ENCODE measurements at places on chromosomes 3 and 15.

- DNase-seq: no peak
Observed at GRCh38 chr15:68234060-68234459, 4.5 kb upstream of the CLN6 start.

- no peak for DNase-seq
Observed at GRCh38 chr3:74351213-74351612, 263.2 kb downstream of the CNTN3 start.

DNA sequence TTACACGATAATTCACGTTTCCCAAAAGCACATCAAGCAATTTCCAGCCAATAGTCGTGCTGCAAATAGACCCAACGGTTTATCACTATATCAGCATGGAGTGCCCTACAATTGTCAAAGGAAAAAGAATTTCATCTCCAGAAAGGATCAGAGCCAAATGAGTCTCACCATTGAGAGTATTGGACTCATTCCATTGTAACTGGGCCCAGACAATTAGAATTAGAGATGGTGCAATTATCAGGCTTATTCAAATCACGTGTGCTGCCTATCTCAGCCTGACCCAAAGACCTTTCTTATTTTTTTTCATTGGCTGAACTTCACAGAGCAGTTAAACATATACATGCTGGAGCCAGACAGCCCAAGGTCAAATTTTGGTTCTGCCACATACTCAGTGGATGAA, 87.0 kb upstream of the LRTM1 start:
- no peak for DNase-seq

DNA sequence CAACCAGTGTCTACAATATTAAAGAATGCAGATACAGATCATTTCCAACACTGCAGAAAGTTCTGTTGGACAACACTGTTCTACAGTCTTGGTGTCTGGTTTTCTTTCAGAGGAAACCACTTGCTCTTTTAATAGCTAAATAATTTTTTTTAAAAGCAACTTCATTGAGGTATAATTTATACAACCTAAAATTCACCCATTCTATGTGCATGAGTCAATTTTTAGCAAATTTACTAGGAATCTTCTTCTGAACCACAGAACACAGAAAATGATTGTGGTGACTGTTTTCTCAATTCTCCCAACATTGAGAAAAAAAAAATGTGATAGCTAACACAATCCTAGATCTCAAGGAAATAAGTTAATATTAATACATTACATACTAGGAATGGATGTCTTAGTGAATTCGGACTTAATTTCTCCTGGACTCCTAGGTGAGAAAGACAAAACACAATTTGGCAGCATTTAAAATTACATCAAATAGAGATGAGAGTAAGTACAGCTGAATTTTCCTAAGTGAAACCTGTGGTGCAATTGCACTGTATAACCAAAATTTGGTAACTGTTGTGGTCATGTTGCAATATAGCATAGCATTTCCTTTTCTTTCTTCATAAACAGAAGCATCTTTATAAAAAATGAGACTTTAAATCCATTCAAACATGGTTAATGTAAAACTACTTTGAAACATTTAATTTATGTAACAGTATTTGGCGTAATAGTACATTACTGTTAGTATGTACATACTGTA, 15.3 kb upstream of the PLCL2 start:
- no peak for DNase-seq

DNA sequence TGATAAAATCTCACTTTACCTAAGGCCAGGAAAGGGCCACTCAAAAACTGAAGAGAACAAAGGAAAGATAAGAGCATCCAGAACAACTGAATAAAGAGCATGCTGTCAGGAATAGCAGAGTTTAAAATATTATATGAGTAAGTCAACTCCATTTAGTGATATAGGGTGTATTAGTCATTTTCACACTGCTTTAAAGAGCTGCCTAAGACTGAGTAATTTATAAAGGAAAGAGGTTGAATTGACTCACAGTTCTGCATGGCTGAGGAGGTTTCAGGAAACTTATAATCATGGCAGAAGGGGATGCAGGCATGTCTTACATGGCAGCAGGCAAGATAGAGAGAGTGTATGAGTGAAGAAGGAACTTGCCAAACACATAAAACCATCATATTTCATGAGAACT, 778.0 kb upstream of the NECTIN3 start:
- DNase-seq: no peak

- DNase-seq: no peak
Observed at GRCh38 chr3:27165321-27165721, 203.9 kb downstream of the NEK10 start.

- DNase-seq: no peak
Observed at GRCh38 chr15:74381481-74381880, 14.0 kb upstream of the CYP11A1 start.

GRCh38 chr3:160381470-160381869, 17.6 kb downstream of the IFT80 start:
- DNase-seq: no peak

DNA sequence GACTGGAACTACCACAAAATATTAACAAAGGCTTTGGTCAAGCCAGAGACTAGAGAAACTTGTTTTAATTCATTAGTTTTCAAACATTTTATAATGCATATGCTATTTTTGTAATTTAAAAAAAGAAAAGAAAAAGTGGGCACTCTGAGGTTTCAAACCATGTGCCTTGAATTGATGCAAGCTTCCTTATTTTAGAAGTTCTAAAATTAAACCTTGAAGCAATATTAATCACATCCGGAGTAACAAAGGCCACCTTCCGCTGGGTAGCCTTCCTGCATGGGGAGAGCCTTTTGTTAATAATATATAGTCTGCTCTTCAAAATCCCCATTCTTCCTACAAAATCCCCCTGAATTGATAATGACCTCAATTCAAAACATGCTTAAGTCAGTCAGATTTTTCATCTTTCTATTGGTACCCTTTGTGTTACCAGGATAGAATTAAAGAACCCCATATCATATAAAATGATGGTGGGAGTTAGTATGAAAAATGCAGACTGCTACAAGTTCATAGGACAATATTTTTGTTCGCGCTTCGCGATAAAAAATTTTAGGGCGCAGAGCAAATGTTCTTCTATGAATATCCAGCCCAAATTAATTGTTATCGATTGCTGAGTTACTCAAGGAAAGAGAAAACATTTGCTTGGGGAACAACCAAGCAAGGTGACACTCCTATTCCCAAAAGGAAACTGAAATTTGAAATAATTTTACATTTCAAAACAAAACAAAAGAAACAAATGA, 30.6 kb downstream of the LDHAL6B start:
- DNase-seq: no peak

- DNase-seq: no peak
Observed at GRCh38 chr3:122668930-122669730, 11.5 kb upstream of the PARP14 start.

DNA sequence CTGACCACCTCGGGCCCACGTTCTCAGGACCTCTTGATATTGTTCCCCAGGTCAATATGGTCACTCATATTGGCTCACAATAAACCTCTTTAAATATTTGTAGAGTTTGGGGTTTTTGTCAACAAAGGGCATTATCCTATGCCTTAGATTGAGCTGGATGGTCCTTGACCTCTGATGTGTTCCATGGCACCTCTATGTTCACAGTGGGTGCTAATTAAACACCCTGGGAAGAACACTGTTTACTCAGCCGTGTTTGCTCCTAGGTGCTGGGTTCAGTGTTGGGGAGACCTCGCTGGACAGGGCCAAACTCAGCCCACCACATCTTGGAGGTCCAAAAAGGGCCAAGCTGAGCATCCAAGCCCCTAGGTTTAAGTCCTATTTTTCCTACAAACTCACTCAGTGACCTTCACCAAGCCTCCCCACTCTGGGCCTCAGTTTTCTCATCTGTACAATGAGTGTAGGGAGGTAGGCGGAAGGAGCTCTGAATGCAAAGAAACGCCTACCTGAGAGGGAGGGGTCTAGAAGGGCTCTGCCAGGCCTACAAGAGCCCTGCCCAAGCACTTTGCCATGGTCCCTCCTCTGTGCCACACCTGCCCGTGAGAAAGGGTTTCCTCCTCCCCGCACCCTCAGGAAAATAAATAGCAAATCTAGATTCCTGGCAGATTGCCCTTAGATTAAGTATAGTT, 7.2 kb downstream of the FAM174B start:
- DNase-seq: no peak

DNA sequence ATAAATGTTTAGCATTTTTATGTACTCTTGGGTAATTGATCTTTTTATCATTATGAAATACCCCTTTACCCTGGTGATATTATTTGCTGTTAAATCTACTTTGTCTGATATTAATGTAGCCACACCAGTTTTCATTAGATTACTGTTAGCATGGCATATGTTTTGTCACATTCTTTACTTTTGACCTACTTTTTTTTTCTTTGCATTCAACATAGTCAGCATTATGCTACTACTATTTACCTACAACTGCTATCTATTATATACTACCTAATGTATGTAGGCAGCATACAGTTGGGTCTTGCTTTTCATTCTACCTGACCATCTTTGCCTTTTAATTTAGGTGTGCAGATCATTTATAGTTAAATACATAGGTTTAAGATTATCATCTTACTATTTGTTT, 1429.6 kb upstream of the ALCAM start:
- no peak for DNase-seq

DNA sequence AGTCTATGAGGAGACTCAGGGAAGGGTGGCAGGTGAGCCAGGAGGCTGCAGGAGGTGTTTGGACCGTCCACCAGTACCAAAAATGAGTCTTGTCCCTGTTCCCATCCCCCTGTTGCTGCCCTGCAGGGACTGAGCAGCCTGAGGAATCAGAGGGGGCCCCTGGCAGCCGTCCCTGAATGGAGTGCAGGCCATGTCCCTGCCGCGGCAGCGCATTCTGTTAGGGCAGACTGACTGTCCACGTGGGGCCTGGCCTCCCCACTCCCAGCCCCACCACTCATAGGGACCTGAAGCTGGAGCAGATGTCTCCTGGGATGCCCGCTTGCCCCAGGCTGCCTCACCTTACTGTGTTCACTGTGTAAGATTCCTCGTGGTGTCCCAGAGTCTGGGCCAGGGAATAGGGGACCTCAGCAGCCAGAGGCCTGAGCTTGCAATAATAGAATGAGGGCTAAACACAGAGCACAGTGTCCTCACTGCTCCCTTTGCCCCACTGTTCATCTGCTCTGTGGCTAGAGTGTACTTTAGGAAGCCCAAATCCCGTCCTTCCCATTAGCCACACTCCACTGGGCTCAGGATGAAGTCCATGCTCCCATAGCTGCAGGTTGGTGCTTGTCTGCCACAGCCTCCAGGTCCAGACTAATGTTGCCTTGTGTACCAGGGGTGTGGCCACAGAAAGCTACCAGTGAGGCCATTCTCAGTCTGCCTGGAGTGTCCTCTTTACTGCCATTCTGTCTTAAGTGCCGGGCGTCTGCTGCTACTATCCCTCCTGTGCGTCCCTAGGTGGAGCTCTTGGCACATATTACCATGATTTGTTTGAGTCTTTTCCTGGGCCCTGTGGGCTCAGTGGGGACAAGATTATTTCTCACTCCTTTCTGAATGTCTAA, 63.2 kb downstream of the HCN4 start:
- DNase-seq: no peak

GRCh38 chr3:114770874-114771273, 376.2 kb downstream of the ZBTB20 start:
- no peak for DNase-seq

DNA sequence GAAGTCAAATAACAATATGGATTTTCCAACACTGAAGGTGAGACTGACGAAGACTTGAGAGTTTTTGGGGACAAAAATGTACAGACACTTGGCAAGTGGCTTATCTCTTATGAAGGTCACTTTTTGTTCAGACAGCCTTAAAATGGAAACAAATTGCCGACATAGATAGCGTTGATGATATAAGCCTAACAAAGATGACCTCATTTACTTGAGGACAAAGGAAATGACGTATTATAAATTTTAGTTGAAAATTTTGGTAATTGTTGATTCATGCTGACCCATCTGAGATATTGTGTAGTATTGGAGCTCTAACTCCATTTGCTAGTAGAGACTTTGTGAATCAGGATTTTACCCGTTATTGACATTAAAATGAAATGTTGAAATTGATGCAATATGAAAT, 168.3 kb downstream of the SPATA16 start:
- DNase-seq: no peak

GRCh38 chr3:154122912-154123559, 1.8 kb downstream of the ARHGEF26 start:
- DNase-seq: no peak

- no peak for DNase-seq
Observed at GRCh38 chr3:64890466-64890865, 202.7 kb upstream of the ADAMTS9 start.

DNA sequence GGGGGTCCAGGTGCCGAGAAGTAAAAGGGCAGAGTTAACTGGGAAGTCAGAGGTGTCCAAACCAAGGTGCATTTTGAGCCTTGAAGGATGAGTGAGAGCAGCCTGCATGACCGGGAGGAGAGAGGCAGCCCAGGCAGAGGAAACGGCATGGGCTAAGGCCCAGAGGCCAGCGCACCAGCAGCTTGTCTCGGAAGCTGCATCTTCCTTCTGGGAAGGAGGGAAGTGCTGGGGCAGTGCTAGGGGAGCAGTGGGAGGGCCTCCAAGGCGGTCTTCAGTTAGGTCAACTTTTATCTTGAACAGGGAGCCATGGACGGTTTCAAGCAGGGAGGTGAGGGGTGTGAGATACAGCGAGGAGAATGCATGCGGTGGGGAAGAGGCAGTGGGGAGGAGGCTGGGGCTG, 1.0 kb downstream of the H1-8 start:
- DNase-seq: no peak

Measured in stimulated activated CD8-positive, alpha-beta memory T cell treated with anti-CD3 and anti-CD28 coated beads, Interleukin-7, amount 100 ng/mL, for 48 hours (primary cell).